ENCODE measurements at places on chromosomes 3 and 15.

- DNase-seq = no peak
Observed at GRCh38 chr3:71423151-71423906, 160.2 kb downstream of the FOXP1 start.

DNA sequence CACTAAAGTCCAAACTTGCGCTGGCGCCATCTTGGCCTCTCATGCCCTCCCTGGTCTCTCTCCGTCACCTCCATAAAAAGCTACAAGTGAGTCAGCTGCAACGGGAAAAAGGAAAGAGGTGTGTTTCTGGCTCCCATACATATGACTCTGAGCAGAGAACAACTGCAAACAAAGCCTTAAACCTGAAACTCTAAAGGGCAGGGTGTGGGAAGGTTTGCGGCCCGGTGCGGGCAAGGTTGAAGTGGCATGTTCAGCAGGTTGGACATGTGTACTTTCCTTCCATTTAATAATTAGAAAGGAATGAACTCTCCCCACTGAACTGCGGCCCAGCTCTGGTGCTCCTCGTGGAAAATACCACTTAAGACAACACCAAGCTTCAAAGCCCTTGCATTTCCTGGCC lies 59.0 kb upstream of the PPARG start:
- DNase-seq = no peak

DNA sequence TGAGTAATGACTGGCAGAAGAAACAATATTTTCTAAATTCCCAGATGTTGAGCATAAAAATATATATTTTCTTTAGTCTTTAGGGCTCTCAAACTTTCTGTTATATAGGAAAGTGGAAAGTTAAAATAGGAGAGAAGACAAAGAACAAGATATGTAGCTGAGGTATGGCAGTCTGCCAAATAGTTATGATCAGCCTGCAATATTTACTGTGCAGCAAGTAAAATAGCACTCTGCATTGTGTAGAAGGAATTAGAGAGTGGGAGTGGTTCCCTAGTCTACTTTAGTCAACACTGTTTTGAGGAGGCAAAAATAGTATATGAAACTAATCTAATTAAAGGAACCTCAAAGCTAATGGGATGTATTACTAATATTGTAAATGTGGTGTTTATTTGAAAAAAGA lies 978.1 kb upstream of the ALCAM start:
- DNase-seq = no peak

GRCh38 chr3:177449360-177450006 lies 252.2 kb upstream of the TBL1XR1 start:
- DNase-seq = no peak

- no peak for DNase-seq
Observed at GRCh38 chr15:89972085-89972484, 29.0 kb upstream of the ZNF710 start.

GRCh38 chr3:115576325-115576875 lies 46.9 kb upstream of the GAP43 start:
- no peak for DNase-seq

- DNase-seq = no peak
Observed at GRCh38 chr3:129672412-129672811, 65.9 kb upstream of the PLXND1 start.

- DNase-seq = no peak
Observed at GRCh38 chr3:90055666-90056065, 948.2 kb downstream of the EPHA3 start.

GRCh38 chr3:141575879-141576743 lies 89.3 kb downstream of the RASA2 start:
- no peak for DNase-seq

DNA sequence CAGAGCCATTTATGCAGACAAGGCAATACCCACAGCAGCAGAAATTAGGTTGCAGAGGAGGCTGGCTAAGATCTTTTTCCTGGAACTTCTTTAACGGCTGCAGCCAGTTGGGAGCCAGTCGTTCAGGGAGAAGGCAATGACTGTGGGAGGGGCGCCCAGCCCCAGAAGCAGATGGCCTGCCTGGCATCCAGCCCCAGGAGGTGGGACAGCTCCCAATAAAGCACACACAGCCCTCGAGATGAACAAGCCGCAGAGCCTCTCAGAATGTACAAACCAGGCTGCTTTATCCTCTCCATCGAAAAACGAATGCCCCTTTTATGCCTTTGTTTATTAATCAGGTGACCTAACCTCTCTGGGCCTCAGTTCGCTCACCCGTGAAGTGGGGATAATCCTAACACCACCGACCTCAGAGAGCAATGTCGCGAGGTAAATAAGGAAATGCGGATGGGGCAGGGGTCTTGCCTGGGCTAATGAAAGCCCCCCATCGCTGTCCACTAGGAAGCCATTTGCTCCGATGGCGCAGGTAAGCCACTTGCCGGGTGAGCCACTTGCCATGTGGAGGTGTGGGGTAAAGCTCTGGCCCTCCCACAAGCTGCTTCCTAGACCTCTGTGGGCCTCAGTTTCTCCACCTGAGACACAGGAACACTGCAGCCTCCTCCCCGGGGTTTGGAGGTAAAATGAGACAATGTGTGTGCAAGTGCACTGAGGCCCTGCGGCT lies 35.8 kb downstream of the MGLL start:
- DNase-seq = no peak

GRCh38 chr3:13750731-13751130 lies 129.1 kb downstream of the WNT7A start:
- no peak for DNase-seq

DNA sequence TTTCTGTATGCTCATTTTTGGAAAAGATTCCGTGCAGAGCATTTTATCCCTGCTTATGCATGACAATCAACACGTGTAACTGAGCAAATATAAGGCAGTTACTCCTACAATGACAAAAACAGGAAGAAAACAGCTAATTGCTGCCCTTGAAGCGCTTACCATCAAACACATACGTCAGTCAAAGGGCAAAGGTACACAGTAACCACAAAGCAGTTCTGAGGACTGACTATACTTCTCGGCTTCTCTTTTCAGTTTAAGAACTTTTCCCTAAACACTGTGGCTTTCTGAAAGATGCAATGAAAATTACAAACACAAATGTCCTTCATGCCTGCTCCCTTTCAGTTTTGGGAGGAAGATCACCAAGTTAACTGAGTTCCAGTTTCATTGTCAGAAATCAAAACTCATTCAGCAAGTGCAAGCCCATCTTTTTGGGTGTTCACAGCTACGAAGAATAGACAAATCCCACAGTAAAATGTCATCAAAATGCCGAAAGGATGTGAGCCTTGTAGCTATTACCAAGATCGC lies 602.8 kb downstream of the FOXP1 start:
- no peak for DNase-seq

DNA sequence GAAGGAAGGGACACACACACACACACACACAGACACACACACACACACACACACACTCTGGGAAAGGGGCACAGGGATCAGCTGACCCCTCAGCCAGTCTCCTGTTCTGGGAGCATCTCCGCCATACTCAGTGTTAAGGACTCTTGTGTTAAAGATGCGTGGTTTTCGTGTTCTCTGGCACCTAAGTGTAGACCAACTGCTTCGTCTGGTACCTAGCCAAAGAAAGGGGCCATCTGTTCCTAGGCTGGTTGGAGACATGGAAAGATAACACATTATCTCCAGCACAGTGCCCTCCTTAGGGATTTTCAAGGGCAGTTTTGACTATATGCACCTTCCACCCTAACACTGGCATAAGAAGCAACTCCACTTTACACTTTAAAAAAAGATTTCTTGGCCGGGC lies 65.1 kb downstream of the EPHB1 start:
- no peak for DNase-seq

- DNase-seq = no peak
Observed at GRCh38 chr3:138914870-138915502, 32.0 kb downstream of the FOXL2 start.

- no peak for DNase-seq
Observed at GRCh38 chr3:24137958-24138875, 193.1 kb downstream of the NR1D2 start.

GRCh38 chr3:25663347-25663868 lies 1.3 kb downstream of the TOP2B start:
- DNase-seq = peak; percentile 6

DNA sequence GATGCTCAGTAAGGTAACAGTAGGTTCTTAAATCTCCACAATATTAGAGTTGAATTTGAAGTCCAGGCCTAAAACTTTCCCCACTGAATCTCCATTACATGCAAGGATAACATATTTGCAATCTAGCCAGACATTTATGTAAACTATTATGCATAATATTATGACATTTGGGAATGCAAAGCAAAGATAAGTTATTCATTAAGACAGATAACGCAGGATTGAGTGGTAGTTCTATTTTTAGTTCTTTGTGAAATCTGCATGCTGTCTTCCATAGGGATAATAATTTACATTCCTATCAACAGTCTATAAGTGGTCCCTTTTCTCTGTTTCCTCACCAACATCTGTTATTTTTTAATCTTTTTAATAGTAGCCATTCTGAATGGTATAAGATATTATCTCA lies 333.5 kb downstream of the AGBL1 start:
- no peak for DNase-seq

GRCh38 chr3:16471897-16472296 lies 41.6 kb downstream of the RFTN1 start:
- no peak for DNase-seq

GRCh38 chr15:50260969-50261496 lies 4.5 kb downstream of the HDC start:
- no peak for DNase-seq

DNA sequence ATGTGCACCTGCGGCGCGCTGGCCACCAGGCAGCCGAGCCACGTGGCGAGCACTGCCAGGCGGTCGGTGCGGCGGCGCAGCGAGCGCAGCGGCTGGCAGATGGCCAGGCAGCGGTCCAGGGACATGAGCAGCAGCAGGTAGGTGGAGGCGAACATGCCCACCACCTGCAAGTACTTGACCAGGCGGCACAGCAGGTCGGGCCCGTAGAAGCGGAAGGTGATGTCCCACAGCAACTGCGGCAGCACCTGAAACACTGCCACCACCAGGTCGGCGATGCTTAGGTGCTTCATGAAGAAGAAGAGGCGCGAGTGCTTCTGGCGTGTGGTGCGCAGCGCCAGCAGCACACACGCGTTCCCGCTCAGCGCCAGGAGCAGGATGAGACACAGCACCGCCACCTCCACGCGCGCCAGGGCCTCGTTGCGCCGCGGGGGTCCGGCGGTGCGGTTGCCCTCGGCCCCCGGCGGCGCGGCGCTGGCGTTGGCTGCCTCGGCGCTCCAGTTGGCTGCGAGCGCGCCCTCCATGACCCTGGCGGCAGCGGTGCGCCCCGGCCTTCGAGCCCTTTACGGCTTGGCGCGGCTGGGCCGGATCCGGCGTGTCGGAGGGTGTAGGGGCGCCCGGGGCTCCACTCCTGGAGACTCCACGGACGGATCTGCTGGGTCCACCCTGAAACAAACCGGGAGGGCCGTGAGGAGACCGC lies 1.6 kb downstream of the OXTR start:
- no peak for DNase-seq

- DNase-seq = no peak
Observed at GRCh38 chr15:83284559-83285283, at the start of gene BNC1. BNC1 (minus strand) TSS chr15:83284664; CDS start chr15:83284628, 36 bp downstream.

DNA sequence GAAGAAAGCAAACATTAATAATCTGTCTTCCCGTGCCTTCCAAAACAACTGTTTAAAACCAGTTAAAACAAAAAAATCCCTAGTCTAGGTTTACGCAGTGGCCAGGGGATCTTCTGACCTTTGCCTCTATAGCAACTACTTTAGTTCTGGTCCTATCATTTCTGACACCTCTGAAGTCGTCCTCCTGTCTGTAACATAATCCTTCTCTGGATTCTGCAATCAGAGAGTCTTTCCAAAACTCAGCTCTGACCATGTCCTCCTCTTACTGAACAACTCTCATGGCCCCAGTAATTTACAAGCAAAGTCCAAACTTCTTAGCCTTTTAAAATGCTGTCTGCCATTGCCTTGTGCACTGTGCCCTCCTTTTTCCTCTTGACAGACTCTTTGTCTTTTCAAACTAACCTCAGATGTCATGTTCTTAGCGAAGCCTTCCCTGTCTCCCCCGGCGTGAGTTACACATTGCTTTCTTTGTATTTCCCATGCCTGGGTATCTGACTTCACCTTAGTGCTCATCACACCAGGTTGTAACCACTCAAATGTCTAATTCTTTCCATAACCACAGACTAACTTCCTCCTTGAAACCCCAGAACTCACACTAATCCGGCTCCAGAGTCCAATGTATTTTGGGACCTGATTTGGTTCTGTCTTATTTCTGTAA lies 105.2 kb upstream of the BNIP2 start:
- no peak for DNase-seq

- no peak for DNase-seq
Observed at GRCh38 chr3:54565956-54566355, 361.9 kb downstream of the LRTM1 start.

- DNase-seq = no peak
Observed at GRCh38 chr3:67635806-67636205, 18.6 kb downstream of the SUCLG2 start.

- DNase-seq = peak; percentile 70
Observed at GRCh38 chr15:78944669-78945407, at the start of gene CTSH. CTSH (minus strand) TSS chr15:78945046; CDS start chr15:78944981, 65 bp downstream.

GRCh38 chr15:49343546-49343945 lies 79.5 kb upstream of the FGF7 start:
- DNase-seq = no peak

- DNase-seq = no peak
Observed at GRCh38 chr15:83300826-83301225, 16.4 kb upstream of the BNC1 start.

DNA sequence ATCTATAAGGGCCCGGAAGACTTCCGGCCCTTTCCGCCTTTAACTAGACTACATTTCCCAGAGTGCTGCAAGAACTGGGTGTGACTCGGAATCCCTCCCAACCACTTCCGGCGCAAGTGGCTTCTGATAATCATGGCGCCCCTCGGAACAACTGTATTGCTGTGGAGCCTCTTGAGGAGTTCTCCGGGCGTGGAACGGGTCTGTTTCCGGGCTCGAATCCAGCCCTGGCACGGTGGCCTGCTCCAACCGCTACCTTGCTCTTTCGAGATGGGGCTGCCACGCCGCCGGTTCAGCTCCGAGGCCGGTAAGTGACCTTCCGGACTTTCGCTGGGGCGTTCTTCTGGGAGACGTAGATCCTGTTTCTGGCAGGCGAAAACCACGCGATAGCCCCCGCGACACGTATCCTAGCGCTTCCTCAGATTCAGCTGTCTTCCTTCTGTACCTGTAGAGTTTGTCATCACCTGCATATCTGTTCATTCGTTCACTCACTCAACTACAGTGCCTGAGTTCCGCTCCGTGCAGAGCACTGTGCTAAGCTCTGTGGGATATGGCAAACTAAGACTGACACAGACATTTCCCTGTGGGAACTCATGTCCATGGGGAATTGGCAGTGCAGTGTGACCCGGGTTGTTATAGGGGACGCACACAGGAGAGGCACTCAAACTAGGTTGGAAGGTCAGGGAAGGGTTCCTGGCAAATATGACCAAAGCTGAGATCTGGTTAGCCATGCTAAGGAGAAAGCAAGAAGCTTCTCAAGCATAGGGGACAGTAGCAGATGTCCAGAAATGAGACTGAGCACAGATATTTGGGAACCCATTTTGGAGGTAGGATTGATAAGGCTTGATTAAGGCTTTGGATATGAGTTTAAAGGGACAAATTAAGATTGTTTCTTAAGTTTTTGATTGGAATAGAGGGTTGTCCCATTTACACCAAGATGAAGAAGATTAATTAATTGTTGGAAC lies at the start of gene MRPS22:
Gene MRPS22 (plus strand): TSS at position 126 of the 962 bp plus-strand sequence. CDS start 7 bp downstream, at position 133.
- peak; percentile 77 for DNase-seq

GRCh38 chr3:16665282-16665741 lies 60.1 kb upstream of the DAZL start:
- no peak for DNase-seq
